ENCODE measurements at places on chromosomes 7 and 10.

- peak; percentile 79 for DNase-seq
Measured at GRCh38 chr10:58565271-58565670, 52.6 kb downstream of the BICC1 start.

DNA sequence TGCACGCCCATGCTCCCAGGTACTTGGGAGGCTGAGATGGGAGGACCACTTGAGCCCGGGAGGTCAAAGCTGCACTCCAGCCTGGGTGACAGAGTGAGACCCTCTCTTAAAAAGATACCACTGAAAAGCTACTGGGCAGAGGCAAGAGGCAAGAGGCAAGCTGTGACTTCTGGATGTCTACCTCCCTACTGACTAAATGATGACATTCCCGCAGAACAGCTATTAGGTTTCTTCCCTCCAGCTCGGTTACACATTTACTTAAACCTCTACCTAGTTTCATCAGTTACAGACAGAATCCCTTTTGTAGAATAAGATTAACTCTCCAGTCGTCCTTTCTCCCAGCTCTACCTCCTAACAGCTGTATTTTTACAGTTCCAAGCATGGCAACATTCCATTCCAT, 21.2 kb downstream of the RHEB start:
- no peak for DNase-seq

DNA sequence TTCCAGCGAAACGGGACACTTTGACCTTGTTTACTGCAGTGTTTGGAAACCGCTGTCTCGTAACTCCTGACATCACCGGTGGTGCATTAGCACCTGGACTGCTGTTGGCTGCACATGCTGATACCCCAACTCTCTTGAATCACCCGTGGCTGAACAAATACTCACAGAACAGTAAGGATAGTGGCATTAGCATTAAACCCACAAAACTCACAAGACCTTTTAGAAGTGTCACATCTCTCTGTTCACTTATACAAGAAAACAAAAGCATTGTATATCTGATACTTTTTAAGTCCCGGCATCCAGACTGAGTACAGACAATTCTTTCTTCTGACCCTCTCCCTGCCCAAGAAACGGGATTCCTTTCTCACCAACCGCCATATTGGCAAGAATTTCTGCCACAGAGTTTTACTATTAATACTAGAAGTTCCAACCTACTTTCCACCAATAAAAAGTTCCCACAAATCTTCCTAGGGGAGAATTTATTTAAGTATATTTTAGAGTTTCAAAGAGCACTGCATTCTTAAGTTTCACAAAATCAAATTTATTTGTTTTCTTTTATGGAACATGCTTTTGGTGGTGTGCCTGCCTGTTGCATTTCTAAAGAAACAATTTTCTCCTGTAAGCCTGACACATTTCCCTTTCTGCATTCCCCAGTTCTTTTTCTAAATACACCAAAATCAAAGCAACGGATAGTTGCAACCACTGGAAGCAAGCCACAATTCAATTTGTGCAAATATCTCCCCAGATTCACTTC, 208.4 kb upstream of the KLF14 start:
- peak; percentile 47 for DNase-seq

GRCh38 chr10:126904818-126905701, at the start of gene DOCK1:
Gene DOCK1 (plus strand): TSS chr10:126905428. CDS start chr10:126905518, 90 bp downstream.
- DNase-seq: peak; percentile 74

GRCh38 chr10:93336110-93336509, 146.0 kb downstream of the MYOF start:
- no peak for DNase-seq

GRCh38 chr7:23341846-23342598, 42.9 kb downstream of the MALSU1 start:
- no peak for DNase-seq

Measured in AG10803 (cell line).